Hematopoietic multipotent progenitor cell treated with erythropoietin and hydrocortisone succinate and interleukin-3 and kit ligand, for 6 days (in vitro differentiated cells): ENCODE measurements at places on chromosomes 4 and X.
A peak's percentile ranks its signal among the peaks of the same experiment; 100 is the strongest.

DNA sequence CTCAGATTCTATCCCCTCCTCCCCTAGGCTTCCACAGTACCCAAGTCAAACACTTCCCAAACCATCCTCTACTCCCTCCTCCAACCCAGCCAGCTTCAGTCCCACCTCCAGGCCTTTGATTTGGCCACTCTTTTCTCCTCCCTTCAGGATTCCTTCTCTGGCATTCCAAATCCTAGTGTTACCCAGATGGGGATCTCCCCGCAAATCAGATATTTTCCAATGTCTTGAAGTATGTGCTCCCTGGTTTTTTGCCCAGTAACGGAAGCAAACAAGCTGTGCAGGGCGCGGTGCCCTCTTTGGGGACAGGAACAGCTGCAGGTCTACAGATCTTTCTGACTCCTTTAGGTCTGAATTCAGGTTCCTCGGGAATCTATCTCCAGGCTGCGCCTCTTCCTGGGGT, 2.2 kb upstream of the SYN1 start:
- DNase-seq = no peak

DNA sequence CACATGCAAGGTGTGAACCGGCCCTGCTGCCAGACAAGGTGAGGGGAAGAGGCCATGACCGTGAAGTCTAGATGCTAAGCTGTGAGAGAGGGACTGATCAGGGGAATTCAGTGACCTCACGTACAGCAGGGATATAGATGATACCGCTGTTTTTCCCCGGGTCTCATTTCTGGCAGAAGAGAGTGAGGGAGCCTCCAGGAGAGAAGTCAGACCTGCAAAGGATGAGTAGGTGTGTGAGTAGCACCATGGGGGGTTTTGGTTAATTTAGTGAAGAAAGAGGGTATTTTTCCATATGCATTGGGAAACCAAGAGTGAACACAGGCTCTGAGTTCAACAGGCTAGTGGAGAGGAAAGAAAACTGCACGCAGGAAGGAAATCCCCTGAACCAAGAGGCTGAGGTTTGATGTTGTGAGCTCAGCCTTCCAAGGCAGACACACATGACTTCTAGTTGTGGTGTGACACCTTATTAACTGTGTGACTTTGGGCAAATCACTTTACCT, 127.6 kb upstream of the GATB start:
- DNase-seq = no peak

DNA sequence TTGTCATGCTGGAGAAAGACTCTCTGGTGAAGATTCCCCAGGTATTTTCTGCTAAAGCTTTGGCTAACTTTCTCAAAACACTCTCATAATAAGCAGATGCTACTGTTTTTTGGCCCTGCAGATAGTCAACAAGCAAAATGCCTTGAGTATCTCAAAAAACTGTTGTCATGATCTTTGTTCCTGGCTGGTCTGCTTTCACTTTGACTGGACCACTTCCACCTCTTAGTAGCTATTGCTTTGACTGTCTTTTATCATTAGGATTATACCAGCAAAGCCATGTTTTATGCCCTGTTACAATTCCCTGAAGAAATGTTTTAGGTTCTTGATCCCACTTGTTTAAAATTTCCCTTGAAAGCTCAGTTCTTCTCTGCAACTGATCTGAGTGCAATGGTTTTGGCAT, 231.5 kb downstream of the SLC7A11 start:
- no peak for DNase-seq

- DNase-seq = peak; percentile 39
Measured at GRCh38 chrX:2609431-2610238, 81.5 kb upstream of the CD99 start.

- no peak for DNase-seq
Measured at GRCh38 chrX:48720577-48721250, 24.2 kb downstream of the SUV39H1 start.

DNA sequence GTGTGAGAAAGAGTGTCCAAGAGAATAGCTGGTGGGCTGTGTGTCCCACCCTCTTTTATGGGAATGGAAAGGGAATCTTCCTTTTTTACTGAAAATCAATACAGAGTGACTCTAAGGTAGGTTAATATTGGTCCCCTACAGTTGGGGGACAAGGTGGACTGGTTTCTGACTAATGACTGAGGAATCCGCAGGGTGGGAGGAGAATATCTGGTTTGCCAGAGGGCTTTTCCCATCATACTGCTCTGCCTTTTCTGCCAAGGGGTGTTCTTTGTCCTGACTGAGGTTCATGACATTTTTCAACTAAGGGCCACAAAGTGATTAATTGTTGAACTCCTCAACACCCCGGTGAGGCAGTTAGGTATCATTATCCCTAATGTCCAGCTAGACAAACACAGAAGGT, 261.6 kb downstream of the SPATA18 start:
- DNase-seq = no peak

DNA sequence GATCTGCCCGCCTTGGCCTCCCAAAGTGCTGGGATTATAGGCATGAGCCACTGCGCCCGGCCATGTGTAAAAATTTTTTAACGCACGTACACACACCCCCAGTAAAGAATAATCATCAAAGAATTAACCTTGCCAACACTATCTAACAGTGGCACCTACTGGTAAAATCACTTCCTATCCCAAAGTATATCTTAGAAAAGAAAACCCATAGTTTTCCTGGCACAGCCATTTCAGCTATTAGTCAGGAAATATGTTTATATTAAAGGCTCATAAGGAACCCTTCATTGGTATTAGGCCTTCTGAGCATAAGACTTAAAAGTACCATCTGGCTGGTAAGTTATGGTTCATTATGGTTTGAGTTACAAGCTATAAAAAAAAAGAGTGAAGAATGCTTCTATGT, 14.1 kb downstream of the S100G start:
- no peak for DNase-seq

DNA sequence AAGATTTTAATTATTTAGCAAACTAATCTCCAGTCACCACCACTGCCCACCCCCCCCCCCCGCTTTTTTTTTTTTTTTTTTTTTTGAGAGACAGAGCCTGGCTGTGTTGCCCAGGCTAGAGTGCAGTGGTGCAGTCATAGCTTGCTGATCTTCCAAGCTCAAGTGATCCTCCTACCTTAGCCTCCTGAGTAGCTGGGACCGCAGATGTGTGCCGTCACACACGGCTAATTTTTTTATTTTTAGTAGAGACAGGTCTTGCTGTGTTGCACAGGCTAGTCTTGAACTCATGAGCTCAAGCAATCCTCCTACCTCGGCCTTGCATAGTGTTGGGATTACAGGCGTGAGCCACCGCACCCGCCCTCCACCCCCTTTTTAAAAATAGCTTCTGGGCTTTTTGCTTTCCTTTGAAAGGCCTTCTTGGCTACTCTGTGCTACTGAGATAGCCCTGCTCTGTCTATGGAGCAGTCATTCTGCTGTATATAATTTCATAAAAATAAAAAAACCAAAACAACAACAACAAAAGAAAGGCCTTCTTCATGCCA, 18.7 kb downstream of the TXLNG start:
- peak; percentile 7 for DNase-seq

- no peak for DNase-seq
Measured at GRCh38 chrX:2517055-2517454, 16.3 kb upstream of the DHRSX start.

DNA sequence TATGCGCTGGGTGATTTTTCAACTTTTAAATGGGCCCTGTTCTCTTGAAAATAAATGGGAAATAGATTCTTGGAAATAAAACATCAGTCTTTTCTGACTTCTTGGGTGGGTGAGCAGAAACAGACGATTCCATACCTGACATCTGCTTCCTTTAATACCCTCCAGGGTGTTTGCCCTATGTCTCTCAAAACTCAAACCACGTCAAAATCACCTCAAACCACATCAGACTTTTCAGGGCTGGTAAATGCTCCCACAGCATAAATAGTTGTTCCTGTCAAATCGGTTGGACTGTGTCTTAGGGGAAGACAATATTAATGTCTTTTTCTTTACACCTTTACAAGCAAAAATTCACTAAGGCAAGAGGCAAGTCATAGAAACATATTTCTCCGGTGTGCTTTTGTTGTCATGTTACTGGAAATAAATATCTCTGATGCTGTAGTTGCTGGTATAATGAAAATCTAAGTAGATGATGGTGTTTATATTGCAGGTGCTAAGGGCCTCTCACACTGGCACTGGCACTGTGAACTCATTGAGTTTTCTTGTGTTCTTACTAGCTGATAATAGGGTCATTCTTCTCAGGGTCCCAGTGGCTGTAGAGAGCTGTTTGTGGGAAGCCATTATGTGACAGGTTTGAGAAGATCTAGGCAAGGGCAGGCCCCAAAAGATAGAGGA, 380.4 kb downstream of the RAPGEF2 start:
- DNase-seq = no peak

GRCh38 chr4:15479089-15479912, 9.6 kb downstream of the CC2D2A start:
- DNase-seq = peak; percentile 69

GRCh38 chr4:86965019-86965976, 30.5 kb downstream of the AFF1 start:
- DNase-seq = peak; percentile 39

DNA sequence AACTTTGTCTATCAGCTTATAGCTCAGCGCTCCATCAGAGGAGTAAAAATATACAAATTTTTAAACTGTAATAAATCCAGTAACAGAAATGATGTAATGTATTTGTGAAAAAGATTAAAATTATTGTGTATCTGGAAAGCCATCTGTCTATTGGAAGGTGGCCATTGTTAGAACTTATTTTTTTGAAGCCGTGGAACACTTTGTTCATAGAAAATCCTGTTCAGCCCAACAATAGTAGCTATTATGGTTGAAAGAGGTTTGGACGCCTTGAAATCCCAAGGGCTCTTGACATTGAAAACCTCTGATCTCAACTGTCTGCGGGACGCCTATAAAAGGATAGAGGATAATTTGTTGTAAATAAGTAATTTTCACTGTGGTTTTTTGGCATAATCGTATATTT, 98.3 kb downstream of the RAPGEF2 start:
- DNase-seq = no peak

DNA sequence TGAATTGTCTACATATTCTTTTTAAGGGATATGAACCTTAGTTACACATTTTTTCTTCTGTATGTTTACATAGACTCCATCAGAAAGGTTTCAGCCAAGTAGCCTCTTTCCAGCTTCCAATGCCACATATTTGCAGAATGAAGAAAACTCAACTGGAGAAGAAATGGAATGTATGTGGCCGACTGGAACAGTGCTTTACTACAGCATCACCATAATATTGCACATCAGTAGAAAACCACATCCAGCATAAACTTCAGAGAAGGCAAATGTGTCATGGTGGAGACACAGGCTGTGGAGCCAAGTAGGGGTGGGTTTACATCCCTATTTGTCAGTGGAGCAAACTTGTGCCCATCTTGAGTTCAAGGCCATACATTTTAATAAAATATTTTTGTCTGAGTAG, 204.8 kb upstream of the LDB2 start:
- DNase-seq = no peak

- no peak for DNase-seq
Measured at GRCh38 chrX:29535212-29536162, 679.9 kb upstream of the MAGEB2 start.

- no peak for DNase-seq
Measured at GRCh38 chrX:137195991-137196390, 162.2 kb upstream of the GPR101 start.

DNA sequence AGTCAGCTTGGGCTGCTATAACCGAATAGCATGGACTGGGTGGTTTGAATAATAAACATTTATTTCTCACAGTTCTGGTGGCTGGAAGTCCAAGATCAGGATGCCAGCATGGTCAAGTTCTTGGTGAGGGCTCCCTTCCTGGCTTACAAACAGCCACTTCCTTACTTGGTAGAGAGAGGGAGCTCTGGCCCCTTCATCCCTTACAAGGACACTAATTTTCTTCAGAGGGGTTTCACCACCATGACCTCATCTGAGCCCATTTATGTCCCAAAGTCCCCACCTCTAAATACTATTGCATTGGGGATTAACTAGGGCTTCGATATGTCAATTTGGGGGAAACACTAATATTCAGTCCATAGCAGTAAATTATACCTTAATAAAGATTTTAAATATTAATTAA, 61.8 kb downstream of the CLNK start:
- peak; percentile 21 for DNase-seq

- DNase-seq = no peak
Measured at GRCh38 chrX:94977986-94978385, 1304.0 kb downstream of the FAM133A start.

GRCh38 chr4:40909363-40909876, 159.7 kb downstream of the NSUN7 start:
- no peak for DNase-seq

- DNase-seq = no peak
Measured at GRCh38 chr4:74188912-74189311, 31.0 kb downstream of the MTHFD2L start.

DNA sequence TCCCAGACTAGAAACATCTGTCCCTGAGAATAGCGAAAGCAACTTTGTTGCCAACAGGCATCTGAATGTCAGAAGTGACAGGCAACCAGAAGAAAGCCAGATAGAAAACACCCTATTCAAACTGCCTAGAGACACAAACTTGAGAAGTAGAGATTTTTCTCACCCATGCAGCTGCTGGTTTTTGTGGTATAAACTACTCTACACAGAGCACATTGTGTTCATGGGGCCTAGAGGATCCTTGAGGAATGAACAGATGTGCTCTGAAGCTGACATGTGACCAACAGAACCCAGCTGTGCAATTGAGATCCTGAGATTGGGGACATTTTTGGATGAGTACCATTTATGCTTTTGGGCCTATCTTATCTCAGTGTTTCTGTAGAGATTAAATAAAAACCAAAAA, 63.6 kb upstream of the NRK start:
- no peak for DNase-seq

DNA sequence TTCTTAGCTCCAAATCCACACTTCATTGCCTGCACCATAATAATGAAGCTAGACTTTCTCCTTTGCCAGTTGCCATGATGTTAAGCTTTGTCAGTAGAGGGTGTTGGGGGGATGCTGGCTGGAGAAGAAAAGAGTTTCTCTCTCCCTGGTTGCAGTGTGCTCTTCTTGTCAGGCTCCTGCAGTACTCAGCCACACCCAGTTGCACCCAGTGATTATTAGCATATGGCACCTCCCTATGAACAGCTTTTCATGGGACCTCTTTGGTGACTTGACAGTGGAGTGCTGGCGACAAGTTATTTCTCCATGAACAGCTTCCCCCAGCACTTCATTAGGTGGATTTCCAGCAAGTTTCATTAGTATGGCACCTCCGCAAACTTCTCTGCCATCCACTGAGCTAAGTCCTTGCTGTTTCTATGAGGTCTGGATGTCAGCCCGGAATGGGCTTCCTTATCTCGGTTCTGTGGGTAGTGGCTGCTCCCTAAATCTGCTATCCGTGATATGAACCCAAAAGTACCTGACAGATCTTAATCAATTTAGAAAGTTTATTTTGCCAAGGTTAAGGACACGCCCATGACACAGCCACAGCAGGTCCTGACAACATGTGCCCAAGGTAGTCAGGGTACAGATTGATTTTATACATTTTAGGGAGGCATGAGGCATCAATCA, 18.8 kb upstream of the OTUD4 start:
- peak; percentile 81 for DNase-seq
